Esophagus muscularis mucosa (tissue), 4 donors: ENCODE measurements at places on chromosomes 11 and 22. TPM values are rescaled to one million over a fixed set of nuclear protein-coding genes. Genes with fewer than 3 reads are reported as not detected.

TNNI2 gene
- not detected for total RNA-seq

DPAGT1 gene
- total RNA-seq, result 19.8 TPM

PRSS23 gene
- 44.0 TPM for total RNA-seq

DNA sequence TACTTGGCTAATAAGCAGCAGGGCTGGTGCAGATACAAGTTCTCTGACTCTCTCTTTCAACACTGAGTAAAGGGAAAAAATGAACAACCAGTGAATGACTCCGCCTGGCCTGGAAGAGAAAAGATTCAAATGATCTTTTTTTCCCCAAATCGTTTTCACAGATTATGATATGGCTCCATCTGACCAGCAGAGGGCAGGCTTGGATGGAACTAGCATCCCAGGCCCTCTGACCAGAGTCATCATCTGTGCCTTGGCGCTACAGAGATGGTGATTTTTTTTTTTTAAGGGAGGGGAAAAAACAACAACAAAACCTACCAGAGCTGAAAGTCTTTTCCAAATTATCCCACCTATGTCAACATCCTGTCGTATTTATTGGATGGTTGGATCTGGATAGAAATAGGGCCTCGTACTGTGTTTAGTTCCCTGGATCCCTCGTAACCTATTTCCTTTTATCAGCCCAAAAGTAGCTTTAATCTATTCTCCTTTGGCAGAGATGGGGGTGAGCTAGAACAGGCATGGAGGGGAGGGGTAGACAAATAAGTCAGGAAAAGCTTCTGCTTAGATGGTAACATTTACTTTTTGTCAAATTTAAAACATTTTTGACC lies 69.7 kb downstream of the PRSS23 start:
- no peak overlapping the region for H3K27ac ChIP-seq
- no peak for DNase-seq
- H3K27me3 ChIP-seq, result no peaks in the 10 kb centered on the region
- no peaks in the 10 kb centered on the region for H3K4me1 ChIP-seq

MS4A2 gene
- total RNA-seq, result 2.4 TPM

GRCh38 chr11:2287091-2287490 lies 14.6 kb downstream of the C11orf21 start:
- no peak overlapping the region for H3K4me3 ChIP-seq
- H3K4me1 ChIP-seq, result no peaks in the 10 kb centered on the region
- no peaks in the 10 kb centered on the region for H3K27me3 ChIP-seq
- no peaks in the 10 kb centered on the region for H3K36me3 ChIP-seq
- no peak for DNase-seq

DNA sequence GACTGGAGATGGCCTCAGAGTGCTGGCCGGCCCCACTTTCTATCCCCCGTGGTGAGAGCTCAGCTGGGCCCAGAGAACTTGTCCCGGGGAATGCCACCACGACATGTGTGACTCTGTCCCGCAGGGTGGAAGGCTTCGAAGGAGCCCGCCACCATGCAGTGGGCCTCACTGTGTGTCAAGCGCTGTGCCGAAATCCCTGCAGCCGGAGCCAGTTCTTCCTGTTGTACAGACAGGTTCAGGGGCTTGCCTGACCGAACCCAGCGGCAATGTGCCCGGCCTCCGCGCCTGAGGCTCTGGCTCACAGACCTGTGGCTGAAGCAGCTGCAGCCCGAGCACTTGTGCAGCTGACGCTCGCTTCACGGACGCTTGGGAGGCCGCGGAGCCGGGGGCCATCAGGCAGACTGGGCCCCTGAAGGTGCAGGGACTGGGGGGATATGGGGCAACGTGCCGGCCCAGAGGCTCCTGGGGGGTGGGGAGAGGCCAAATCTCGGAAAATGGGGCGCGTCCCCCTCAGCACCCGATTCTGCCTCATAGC lies 650 bp downstream of the PPM1F start:
- H3K27ac ChIP-seq, result peak overlapping the region; percentile 86
- peaks cover 57% of the 10 kb centered on the region for H3K4me1 ChIP-seq
- no peaks in the 10 kb centered on the region for H3K36me3 ChIP-seq
- no peaks in the 10 kb centered on the region for H3K27me3 ChIP-seq

- H3K4me1 ChIP-seq, result peaks cover 26% of the 10 kb centered on the region
- DNase-seq, result no peak
- no peaks in the 10 kb centered on the region for H3K27me3 ChIP-seq
- peak overlapping the region; percentile 99 for H3K4me3 ChIP-seq
- H3K27ac ChIP-seq, result peak overlapping the region; percentile 99
Measured at GRCh38 chr11:3853899-3854659, 1.4 kb upstream of the STIM1 start.

DNA sequence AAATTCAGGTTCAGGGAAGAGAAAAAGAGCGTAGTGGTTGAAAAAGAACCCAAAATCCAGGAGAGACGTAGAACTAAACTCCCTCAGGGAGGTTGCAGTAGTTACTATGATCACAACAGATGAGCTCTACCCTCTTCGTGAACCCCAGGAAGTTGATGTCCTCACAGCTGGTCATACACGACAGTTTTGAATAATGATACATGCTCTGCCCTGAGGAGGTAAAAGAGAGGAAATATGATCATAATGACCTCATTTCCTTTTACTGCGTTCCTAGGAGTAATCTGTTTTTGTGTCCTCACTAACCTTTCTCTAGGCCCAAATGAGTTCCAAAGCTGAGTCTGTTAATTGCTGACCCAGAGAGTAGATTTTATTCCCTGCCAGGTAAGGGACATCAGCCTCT lies 1.3 kb downstream of the PATE2 start:
- H3K27ac ChIP-seq, result no peak overlapping the region
- DNase-seq, result no peak
- H3K27me3 ChIP-seq, result no peaks in the 10 kb centered on the region

DNA sequence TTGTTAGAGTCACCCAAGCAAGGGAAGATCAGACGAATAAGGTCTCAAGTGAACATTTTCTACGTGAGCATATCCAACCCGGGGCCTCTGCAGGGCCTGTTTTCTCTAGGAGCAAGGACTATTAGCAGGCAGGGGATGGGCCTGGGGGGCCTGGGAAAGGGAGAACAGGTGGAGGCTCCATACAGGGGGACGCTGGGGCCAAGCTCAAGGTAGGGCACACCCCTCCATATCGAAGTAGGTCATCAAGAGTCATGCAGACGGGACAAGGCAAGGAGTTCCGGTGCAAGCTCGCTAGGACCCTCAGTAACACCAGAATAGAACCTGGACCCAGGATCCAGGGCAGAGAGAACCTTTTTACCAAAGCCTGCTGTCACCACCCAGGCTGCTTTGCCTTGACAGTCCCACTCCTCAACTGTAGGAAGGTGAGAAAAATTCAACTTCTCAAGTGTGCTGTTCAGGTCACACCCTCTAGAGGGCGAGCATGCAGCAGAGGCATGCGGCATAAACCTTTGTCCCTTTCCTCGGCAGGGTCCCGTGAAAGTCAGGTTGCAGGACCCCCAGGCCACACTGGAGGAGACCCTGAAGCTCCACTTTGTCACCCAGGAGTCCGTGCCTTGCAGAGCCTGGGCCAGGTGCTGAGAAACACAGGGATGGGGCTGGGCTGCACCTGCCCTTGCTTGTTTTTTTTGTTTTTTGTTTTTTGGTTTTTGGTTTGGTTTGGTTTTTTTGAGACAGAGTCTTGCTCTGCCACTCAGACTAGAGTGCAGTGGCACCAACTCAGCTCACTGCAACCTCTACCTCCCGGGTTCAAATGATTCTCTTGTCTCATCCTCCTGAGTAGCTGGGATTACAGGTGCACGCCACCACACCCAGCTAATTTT lies 8.6 kb upstream of the APOBEC3B start:
- H3K27me3 ChIP-seq, result no peaks in the 10 kb centered on the region
- H3K27ac ChIP-seq, result no peak overlapping the region

DNA sequence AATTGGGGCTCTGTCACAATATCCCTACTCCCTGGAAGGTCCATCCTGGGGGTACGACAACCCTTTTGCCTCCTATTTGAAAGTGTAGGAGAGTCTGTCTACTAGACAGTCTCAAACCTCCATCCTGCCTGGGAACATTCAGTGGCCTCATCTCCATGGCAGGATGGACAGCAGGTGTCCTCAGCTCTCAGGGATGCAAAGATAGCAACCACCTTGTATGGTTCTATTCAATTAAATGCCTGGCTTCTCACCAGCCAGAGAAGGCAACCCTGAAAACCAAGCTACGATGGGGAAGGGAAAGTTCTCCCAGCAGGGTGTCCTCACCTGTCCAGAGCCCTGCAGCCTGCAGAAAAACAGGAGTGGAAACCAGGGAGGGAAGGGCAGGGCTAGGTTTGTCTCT lies 164.9 kb downstream of the MIAT start:
- no peak overlapping the region for H3K4me3 ChIP-seq
- H3K4me1 ChIP-seq, result no peaks in the 10 kb centered on the region
- no peaks in the 10 kb centered on the region for H3K36me3 ChIP-seq
- H3K27me3 ChIP-seq, result no peaks in the 10 kb centered on the region

DNA sequence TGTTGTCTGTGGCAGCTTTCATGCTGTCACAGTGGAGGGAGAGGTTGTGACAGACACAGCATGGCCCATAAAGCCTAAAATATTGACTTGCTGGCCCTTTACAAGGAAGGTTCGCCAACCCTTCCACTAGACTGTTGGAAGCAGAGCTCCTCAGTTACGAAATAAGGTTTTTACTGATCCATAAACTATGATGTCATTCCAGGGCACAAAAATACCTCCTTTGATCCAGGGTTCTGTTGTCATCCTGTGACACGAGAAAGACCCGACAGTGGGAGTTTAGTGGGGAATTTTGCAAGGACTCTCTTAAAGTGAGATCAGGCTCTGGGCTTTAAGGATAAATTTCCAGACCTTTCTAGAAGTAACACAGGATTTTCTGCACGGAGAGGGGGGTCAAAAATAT lies 15.7 kb downstream of the BARX2 start:
- DNase-seq, result peak; percentile 74
- H3K4me1 ChIP-seq, result no peaks in the 10 kb centered on the region
- H3K4me3 ChIP-seq, result no peak overlapping the region
- no peaks in the 10 kb centered on the region for H3K27me3 ChIP-seq
- no peaks in the 10 kb centered on the region for H3K36me3 ChIP-seq

DNA sequence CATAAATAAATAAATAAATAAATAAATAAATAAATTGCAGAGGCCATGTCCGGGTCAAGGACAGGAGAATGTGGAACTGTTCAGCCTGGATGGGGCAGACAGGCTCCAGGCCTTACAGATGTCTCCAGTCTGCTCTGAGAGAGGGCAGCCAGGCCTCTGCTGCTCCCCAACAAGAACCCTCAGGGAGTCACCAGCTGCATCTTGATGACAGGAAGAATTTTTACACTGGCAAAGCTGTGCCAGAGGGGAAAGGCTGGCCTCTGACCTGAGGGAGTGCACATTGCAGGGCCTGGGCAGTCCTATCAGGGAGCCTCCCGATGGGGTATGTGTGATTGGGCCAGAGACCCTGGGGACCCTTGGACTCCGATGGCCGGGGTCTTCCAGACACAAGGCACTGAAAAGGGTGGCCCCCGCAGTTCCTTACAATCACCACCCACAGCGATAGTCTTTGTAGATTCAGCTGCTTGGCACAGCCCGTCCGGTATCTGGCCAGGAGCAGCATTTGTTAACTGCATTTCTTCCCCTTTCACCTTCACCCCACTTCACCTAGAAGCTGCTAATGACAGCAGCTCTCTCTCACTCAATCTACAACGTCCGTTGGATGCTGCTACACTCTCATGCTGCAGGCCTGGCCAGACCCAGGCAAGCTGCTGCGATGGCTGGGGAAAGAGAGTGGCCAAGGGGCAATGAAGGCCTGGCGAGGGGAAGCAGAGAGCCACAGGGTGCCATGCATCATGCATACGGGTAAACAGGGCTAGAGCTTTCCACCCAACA lies 8.1 kb downstream of the MOGAT2 start:
- H3K4me1 ChIP-seq, result no peaks in the 10 kb centered on the region
- no peaks in the 10 kb centered on the region for H3K27me3 ChIP-seq
- DNase-seq, result no peak
- H3K4me3 ChIP-seq, result no peak overlapping the region
- no peak overlapping the region for H3K27ac ChIP-seq

- H3K27me3 ChIP-seq, result no peaks in the 10 kb centered on the region
- no peak overlapping the region for H3K4me3 ChIP-seq
- DNase-seq, result no peak
- H3K4me1 ChIP-seq, result peaks cover 68% of the 10 kb centered on the region
- peaks cover 41% of the 10 kb centered on the region for H3K36me3 ChIP-seq
Measured at GRCh38 chr11:47466701-47467250, 17.8 kb upstream of the RAPSN start.

- no peak overlapping the region for H3K27ac ChIP-seq
- H3K4me3 ChIP-seq, result no peak overlapping the region
- H3K27me3 ChIP-seq, result no peaks in the 10 kb centered on the region
Measured at GRCh38 chr11:889687-890475, 20.7 kb downstream of the CHID1 start.

DNA sequence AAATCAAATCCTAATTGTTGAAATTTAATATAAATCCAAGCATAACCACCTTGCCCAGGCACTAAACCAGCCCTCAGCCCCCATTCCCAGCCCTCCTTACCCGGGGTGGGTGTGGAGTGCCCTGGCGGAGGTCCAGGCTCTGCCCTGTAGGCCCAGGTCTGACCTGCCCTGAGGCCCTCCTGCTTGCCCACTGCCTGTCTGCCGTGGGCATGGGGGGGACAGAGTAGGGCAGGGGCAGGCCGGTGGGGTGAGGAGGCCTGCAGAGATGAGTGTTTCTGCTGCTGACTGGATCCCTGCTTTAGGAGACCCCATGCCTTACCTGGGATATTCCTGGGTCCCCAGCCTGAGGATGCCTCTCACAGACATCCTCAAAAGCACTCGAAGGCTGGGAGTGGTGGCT lies 3.6 kb upstream of the CHID1 start:
- no peak overlapping the region for H3K4me3 ChIP-seq
- no peaks in the 10 kb centered on the region for H3K36me3 ChIP-seq
- H3K27me3 ChIP-seq, result no peaks in the 10 kb centered on the region
- peaks cover 26% of the 10 kb centered on the region for H3K4me1 ChIP-seq

VSIG10L2 gene
- total RNA-seq, result 0.39 TPM

DNA sequence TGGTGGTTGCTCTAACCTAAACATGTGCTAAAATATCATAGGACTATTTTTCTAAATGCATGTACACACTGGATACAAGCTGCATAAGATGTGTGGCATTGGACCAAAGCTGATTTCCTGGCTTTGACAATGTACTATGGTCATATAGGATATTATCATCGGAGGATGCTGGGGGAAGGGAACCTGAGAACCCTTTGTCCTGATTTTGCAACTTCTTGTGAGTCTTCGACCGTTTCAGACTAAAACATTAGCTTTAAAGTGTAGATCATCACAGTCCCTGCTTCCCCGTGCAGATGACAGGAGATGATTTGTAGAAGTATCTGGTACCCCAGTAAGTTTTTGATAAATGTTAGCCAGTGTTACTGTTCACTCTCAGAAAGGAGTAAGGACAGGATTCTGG lies 554.7 kb downstream of the MIAT start:
- no peaks in the 10 kb centered on the region for H3K27me3 ChIP-seq
- H3K4me3 ChIP-seq, result no peak overlapping the region
- no peaks in the 10 kb centered on the region for H3K36me3 ChIP-seq
- peaks cover 41% of the 10 kb centered on the region for H3K4me1 ChIP-seq
- DNase-seq, result no peak
- peak overlapping the region; percentile 70 for H3K27ac ChIP-seq

- no peaks in the 10 kb centered on the region for H3K27me3 ChIP-seq
- no peaks in the 10 kb centered on the region for H3K36me3 ChIP-seq
- no peak overlapping the region for H3K4me3 ChIP-seq
- no peaks in the 10 kb centered on the region for H3K4me1 ChIP-seq
- DNase-seq, result no peak
Measured at GRCh38 chr11:8026982-8027381, 39.8 kb downstream of the EIF3F start.

- no peaks in the 10 kb centered on the region for H3K36me3 ChIP-seq
- DNase-seq, result no peak
- H3K4me3 ChIP-seq, result no peak overlapping the region
- no peaks in the 10 kb centered on the region for H3K27me3 ChIP-seq
- peaks cover 13% of the 10 kb centered on the region for H3K4me1 ChIP-seq
Measured at GRCh38 chr22:42334875-42335512, 64.5 kb upstream of the TCF20 start.

OOSP1 gene
- total RNA-seq, result not detected

KRTAP5-9 gene
- total RNA-seq, result not detected
